ENCODE measurements at places on chromosomes 3 and 15.

- DNase-seq, result no peak
Measured at GRCh38 chr3:107430996-107431245, 53.7 kb downstream of the CCDC54 start.

GRCh38 chr3:152254041-152254440 is 14.7 kb upstream of the MBNL1 start:
- no peak for DNase-seq

GRCh38 chr3:127264292-127264691 is 23.6 kb downstream of the PRR20G start:
- no peak for DNase-seq

DNA sequence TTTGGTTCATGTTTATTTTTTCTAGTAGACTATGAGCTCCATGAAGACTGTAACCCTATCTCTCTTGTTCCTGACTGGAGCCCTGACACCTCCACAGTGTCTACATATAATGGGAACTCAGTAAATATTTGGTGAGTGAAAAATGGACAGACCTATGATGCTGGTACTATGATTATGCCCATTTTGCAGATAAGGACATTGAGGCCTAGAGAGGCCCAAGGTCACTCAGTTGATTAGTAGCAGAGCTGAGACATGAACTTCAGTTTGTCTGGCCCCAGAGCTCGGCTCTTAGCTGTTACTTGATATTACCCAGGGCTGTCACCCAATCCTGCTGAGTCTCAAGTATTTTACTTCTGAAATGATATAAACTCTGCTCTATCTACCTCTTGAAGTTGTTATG is 5.5 kb downstream of the EFCAB12 start:
- DNase-seq, result no peak

DNA sequence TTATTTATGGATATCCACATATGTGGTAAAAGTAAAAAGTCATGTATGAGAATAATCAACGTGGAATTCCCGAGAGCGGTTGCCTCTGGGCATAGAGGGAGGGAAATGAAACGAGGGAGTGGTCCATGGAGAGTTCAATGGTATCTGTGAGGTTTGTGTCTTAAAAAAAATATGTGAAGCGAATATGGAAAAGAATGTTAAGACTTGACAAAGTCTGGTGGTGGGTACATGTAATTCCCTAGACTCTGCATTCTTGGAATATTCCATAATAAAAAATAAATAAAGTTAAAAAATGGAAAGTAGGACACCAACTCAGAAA is 28.4 kb downstream of the FAM43A start:
- DNase-seq, result no peak

- DNase-seq, result peak; percentile 21
Measured at GRCh38 chr3:155230382-155230781, 63.1 kb downstream of the STRIT1 start.

DNA sequence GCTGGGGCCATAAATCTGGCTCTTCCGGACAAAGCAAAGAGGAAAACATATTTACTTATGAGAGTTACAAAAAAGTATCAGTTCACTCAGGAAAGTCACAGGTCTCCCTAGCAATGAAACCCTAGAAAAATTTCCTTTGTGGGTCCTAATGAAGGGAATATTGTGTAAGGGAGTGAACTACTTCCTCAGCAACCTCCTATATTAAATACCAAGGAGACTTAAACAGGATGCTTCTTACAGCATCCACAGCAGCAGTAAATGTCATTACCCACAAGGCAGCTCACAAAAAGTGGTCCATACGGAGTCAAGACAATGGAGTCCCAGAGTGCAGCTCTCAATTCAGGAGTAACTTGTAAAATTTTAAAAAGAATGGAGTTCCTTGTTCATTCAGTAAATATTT is 14.9 kb upstream of the SLC24A5 start:
- no peak for DNase-seq

DNA sequence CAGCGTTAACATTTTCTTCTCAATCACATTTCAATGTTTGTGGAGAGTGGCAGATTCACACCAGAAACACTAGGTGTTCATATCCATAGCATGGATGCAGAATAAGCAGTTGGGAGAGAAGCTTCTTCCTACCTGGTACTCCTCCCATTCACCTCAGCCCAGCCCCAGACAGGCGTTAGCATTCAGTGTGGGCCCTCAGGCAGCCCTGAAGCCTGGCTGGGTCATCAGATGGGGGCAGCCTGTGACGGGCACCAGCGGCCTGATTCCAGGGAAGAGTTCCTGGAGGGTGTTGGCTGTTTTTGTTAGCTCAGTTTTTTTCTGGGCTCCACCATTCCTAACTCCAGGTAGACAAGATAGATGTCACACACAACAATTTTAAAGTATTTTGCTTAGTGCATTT is 31.1 kb downstream of the APH1B start:
- DNase-seq, result no peak

DNA sequence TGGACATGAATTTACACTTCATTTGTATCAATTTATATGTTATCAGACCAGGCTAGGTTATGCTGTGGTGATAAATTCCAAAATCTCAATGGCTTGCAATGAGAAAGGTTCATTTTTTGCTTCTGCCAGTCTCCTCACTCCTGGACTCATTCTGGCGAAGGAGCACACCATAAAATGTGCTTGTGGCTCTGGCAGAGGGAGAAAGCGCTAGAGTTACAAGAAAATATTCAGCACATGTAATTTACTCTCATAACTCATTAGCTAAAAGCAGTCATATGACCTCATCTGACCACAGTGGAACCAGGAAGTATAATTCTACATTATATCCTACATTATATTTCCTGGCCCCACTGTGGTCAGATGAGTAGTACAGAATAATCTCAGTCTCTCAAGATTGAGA is 193.8 kb downstream of the BCHE start:
- DNase-seq, result no peak

GRCh38 chr3:196774848-196775422 is 35.3 kb downstream of the PAK2 start:
- peak; percentile 86 for DNase-seq

DNA sequence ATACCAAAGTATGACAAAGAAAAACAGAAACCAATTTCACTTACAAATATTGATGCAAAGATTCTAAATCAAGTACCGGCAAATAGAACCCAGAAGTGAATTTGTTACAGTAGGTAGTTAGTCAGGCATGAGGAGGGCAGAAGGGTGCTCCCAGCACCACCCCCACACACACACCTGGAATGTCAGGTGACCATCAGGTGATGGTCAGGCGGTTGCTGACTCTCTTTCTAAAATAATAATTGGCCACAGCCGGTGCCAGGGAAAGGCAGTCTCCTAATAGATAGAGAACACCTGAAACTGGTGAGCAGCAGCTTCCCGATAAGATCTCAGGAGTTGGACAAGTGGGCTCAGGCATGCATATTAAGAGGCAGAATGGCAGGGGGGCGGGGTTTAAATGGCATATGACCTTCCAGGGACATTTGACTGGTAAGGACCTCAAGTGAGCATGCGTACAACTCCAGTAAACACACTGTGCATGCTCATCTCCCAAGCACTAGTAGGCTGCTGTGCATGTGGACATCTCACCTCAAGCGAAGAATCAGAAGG is 131.1 kb downstream of the ANO10 start:
- no peak for DNase-seq

- peak; percentile 69 for DNase-seq
Measured at GRCh38 chr3:119894195-119894594, 112.3 kb downstream of the NR1I2 start.
